ENCODE measurements at places on chromosomes 4 and X. TPM values are rescaled to one million over a fixed set of nuclear protein-coding genes. Genes with fewer than 3 reads are reported as not detected.

- H3K27me3 ChIP-seq, result no peaks in the 10 kb centered on the region
- H3K4me3 ChIP-seq, result no peak overlapping the region
- H3K4me1 ChIP-seq, result no peaks in the 10 kb centered on the region
- H3K36me3 ChIP-seq, result no peaks in the 10 kb centered on the region
Observed at GRCh38 chr4:173057901-173058300, 110.7 kb upstream of the GALNT7 start.

GRCh38 chrX:134670134-134670924 lies 12.1 kb upstream of the PLAC1 start:
- no peak overlapping the region for H3K27ac ChIP-seq
- peaks cover 6% of the 10 kb centered on the region for H3K4me1 ChIP-seq
- H3K27me3 ChIP-seq, result no peaks in the 10 kb centered on the region
- no peak overlapping the region for H3K4me3 ChIP-seq

- no peaks in the 10 kb centered on the region for H3K4me1 ChIP-seq
- H3K36me3 ChIP-seq, result no peaks in the 10 kb centered on the region
- no peak for DNase-seq
- H3K4me3 ChIP-seq, result no peak overlapping the region
- H3K27ac ChIP-seq, result no peak overlapping the region
Observed at GRCh38 chr4:187172340-187172761, 448.7 kb upstream of the FAT1 start.

GRCh38 chrX:69995362-69996112 lies 54.2 kb downstream of the AWAT2 start:
- H3K27ac ChIP-seq, result no peak overlapping the region
- DNase-seq, result no peak
- no peaks in the 10 kb centered on the region for H3K36me3 ChIP-seq
- H3K4me1 ChIP-seq, result no peaks in the 10 kb centered on the region

ZFX gene
- 85.3 TPM for total RNA-seq

DNA sequence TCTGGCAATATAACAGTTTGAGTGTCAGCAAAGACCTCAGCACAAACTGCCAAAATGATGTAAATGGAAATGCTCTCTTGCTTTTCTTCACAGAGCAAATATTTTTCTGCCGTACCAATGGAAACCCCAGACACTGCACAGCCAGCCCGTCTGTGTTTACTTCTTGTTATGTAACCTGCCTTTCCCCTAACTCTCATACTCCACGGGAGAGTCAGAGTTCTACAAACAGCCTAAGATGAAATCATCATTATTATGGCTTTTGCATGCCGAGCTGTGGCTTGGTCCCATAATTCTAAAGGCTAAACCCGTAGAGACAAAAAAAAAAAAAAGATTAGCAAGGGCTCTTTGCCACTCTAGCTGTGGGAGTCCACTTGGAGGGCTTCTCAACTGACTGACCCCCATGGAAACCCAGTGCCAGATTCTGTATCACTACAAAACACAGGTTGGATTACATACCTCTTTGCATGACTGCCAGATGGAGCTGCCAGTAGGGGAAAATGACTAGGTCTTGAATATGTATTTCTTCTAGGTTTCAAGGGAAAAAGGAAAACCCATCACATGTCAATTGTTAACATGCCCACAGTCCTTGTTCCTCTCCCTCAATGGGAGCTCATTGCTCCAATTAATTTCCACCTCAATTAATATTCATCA lies 197.2 kb upstream of the CNKSR2 start:
- no peaks in the 10 kb centered on the region for H3K27me3 ChIP-seq
- H3K4me1 ChIP-seq, result no peaks in the 10 kb centered on the region
- H3K4me3 ChIP-seq, result no peak overlapping the region
- no peak overlapping the region for H3K27ac ChIP-seq
- H3K36me3 ChIP-seq, result no peaks in the 10 kb centered on the region

MAGED4B gene
- total RNA-seq, result 21.2 TPM

DNA sequence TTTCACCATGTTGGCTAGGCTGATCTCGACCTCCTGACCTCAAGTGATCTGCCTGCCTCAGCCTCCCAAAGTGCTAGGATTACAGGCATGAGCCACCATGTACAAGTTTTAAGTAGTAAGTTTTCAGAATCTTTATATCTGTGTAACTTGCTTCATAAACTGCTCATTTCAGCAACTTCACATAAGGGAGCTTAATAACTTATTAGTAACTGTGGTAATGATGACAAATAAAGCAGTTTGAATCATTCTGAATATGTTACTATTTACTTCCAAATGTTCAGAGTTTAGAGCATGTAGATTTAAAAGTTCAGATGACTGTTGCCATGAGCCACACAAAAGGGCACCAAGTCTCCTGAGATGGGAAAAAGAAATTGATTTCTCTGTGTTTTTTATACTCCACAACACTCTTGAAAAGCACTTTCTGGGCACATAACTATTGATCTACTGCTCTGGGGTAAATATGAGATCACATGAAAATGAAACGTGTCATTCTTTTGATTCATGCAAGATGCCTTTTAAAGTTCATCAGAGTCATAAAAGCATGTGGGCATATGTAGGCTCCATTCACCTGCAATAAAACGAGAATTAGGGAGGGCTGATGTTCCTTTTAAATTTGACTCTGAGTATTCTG lies 14.1 kb upstream of the CA5B start:
- no peak for DNase-seq
- H3K27ac ChIP-seq, result no peak overlapping the region
- H3K4me1 ChIP-seq, result no peaks in the 10 kb centered on the region
- no peaks in the 10 kb centered on the region for H3K36me3 ChIP-seq

- H3K4me1 ChIP-seq, result no peaks in the 10 kb centered on the region
- no peak overlapping the region for H3K27ac ChIP-seq
- H3K27me3 ChIP-seq, result peaks cover 2% of the 10 kb centered on the region
- DNase-seq, result no peak
- H3K36me3 ChIP-seq, result no peaks in the 10 kb centered on the region
- H3K4me3 ChIP-seq, result no peak overlapping the region
Observed at GRCh38 chr4:120395746-120396145, 329.1 kb upstream of the MAD2L1 start.
